Inflammatory macrophage treated with lipopolysaccharide for 4 hours (primary cell): ENCODE measurements at places on chromosomes 11 and 22.

DNA sequence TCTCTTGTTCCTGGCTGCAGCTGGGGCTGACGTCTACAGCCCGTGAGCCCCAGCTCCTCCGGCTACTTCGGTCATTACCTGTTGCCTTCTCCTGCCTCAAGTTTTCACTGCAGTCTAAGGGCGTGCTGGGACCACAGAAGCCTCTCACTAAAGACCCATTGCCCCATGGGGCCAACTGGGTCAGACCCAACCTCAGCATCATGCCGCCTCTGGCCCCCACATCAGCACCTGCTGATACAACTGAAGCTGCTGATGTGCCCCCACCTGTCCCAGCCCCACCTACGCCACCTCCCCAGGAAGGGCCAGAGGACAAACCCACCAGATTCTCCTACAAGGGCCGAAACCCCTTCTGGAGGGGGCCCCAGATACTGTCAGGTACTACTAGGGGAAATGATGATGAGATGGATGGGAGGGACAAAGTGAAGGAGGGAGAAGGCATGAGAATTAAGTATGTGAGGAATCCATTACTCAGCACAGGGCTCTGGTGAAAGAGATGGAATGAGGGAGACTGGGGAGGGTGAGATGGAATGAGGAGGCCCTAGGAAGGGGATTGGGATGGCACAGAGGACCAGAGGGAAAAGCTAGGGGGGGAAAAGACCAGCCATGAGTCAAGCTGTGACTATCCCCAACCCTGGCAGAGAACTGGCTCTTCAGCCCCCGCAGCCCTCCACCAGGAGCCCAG, 5.1 kb downstream of the C11orf42 start:
- DNase-seq = no peak

GRCh38 chr11:111123463-111124398, 121.8 kb upstream of the POU2AF2 start:
- no peak for DNase-seq

GRCh38 chr11:68140496-68141245, 19.5 kb upstream of the CHKA start:
- DNase-seq = no peak

DNA sequence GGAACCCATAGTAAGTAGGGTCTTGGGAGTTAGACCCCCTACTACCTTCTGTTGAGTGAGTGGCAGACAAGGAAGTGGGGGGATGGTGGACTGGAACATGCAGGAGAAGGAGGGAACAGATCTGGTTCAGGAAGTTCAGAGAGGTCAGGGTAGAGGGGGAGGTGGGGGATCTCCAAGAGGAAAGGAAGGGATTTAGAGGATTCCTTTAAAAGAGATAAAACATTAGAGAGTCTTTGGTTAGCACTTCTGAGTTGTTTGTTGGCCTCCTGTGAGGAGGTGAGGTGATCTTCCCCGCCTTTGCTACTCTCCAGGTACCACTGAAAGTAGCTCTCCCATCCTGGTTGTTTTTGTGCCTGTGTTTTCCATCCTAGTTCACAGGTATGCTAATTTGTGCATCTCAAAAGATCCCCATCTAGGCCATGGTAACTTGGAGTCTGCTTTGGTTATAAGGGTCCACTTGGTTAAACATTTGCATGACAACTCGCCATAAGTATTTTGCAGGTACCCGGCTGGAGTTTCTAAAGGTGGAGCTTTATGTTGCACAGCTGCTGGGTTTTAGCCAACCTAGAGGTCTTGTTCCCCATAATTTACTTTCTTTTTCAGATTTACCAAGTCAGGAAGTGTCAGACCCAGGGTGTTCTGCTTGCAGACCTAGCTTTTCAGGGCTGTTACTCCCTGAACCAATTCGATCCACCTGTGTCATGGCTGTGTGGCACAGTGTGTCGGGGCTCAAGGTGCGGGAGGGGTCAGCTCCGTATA, 79.3 kb upstream of the SORL1 start:
- DNase-seq = peak; percentile 58

- no peak for DNase-seq
Measured at GRCh38 chr11:121672630-121673487, 220.1 kb upstream of the SORL1-AS1 start.

DNA sequence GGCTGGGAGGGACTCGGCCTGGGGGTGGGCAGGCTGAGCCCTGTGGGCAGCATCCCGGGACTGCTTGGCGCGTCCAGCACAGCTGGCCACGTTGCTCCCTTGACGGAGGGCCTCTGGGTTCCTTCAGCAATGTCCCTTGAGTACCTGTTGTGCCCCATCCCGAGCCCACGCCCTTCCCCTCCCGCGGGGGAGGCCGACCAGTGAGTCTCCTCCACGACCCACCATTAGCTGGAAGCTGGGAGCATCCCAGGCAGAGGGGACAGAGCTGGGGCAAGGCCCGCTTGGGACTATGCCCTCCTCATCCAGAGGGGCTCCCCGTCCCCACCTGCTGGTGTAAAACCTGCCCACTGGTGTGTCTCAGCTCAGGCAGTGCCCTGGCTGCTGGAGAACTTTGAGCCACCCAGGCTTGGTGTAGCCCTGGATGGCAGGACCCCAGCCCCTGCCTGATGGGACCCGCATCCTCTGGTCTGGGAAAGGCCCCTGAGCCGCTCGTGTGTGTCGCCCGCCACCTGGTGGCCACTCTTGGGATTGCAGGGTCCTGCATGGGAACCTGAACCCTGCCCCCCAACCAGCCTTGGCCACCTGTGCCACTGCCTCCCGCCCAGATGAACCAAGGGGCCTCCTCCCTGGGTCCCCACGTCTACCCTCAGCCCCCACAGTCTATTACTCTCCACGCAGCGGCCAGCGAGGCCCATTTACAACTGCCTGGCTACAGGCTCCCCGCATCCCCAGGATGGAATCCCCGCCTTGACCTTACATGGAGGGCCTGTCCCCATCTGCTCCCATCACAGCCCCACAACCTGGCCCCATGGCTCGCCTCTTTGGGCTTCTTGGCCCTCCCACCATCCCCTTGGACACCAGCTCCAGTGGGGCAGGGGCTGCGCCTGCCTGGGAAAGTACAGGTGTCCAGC, 16.6 kb upstream of the ARHGAP8 start:
- DNase-seq = peak; percentile 46

GRCh38 chr22:44012591-44012990, 11.5 kb upstream of the PARVB start:
- no peak for DNase-seq

DNA sequence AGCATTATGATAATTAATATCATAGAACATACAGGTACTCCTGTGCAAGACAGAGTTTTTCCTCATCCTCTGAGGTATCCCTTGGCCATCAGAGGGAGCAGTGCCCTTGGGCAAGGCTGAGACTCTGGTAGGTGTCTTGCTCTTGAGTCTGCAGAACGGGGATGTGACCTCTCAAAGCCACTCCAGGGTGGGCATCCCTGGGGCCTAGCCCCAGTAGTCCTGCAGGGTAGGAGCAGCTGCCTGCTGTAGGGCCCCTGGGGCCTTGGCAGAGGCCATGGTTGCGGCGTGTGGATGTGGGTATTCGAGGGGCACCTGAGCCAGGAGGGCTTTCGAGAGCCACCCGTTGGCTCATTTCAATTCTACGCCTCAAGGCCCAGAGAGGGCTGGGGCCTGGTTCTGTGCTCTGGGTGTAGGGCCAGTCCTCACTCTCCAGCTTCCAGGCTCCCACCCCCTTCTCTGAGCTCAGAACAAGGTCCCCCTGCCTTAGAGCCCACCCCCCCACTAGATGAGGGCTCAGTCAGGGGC, 7.7 kb upstream of the OMP start:
- DNase-seq = no peak

- no peak for DNase-seq
Measured at GRCh38 chr11:68825571-68825970, 16.1 kb downstream of the CPT1A start.

DNA sequence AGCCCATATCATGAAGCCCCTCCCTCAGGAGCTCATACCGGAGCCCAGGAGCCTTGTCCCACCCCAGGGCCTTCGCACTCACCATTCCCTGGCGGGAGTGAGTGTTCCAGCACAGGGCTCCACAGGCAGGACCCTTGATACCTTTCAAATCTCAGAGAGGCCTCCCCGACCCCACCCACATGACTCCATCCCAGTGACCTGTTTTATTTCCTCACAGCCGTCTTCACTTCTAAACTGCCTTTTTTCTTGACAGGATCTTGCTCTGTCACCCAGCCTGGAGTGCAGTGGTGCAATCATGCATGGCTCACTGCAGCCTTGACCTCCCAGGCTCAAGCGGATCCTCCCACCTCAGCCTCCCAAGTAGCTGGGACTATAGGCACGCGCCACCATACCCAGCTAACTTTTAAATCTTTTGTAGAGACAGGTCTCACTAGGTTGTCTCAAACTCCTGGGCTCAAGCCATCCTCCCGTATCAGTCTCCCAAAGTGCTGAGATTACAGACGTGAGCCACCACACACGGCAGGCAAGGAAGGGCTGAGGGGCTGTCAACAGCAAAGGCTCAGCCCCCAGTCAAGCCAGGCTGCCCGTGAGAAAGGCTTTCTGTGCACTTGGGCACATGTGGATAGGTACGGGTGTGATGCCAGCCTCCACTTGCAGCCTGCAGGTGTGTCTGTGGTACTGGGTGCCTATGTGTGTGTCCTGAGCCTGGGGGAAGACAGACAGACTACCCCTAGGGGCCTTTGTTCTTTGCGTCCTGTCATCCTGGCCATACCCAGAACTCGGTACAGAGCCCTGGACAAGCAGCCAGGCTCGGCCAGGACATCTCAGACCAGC, 9.3 kb downstream of the RPL3 start:
- DNase-seq = peak; percentile 63

DNA sequence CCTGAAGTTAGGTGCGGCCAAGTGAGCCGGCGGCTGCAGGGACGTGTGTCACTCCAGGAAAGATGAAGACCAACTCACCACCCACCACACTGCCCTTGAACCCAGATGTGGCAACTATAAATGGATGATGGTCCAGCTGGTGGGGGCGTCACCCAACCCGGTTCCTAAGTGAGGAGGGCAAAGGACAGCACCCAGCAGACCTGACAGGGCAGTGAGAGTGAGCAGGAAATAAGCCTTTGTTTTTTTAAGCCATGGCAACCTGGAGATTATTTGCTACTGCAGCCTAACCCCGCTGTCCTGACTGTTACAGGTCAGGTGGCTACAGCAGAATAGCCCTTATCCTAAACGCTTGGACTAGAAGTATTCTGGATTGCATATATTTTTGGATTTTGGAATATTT, 228.9 kb downstream of the CTTN start:
- no peak for DNase-seq

DNA sequence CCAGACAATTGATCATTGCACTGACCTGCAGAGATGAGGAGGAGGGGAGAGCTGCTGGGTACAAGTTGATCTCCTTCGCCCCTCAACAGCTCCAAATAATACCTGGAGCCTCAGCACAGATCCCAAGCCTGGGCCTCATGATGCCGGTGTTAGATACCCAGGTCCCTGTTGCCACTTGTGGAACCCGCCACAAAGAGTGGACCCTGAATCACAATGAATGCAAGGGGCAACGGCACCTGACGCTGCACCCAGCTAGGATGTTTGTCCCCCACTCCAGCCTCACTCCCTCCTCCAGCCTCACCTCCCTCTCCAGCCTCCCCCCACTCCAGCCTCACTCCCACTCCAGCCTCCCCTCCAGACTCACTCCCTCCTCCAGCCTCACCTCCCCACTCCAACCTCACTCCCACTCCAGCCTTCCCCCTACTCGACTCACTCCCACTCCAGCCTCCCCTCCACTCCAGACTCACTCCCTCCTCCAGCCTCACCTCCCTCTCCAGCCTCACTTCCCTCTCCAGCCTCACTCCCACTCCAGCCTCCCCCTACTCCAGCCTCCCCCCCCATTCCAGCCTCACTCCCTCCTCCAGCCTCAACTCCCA, 879.0 kb downstream of the BRD1 start:
- no peak for DNase-seq

DNA sequence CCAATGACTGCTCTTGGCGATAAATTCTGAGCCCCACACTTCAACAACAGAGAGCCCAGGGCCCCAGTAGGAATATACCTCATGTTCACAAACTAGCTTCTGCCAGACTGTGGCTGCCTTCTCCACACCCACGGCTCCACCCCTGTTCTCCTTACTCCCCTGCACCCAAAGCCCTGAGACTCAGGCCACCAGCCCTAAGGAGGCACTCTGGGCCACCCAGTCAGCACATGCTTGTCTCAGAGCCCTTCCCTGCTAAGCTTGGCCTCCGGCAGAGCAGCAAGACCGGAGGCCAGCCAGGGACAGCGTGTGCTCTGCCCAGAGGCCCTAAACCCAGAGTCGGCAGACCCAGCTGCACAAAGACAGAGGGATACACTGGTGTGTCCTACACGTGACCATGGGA, 27.9 kb downstream of the SPATA19 start:
- DNase-seq = no peak

GRCh38 chr11:94153320-94153719, 24.7 kb downstream of the PANX1 start:
- DNase-seq = no peak

- DNase-seq = no peak
Measured at GRCh38 chr11:71491531-71491930, 35.5 kb upstream of the KRTAP5-7 start.

DNA sequence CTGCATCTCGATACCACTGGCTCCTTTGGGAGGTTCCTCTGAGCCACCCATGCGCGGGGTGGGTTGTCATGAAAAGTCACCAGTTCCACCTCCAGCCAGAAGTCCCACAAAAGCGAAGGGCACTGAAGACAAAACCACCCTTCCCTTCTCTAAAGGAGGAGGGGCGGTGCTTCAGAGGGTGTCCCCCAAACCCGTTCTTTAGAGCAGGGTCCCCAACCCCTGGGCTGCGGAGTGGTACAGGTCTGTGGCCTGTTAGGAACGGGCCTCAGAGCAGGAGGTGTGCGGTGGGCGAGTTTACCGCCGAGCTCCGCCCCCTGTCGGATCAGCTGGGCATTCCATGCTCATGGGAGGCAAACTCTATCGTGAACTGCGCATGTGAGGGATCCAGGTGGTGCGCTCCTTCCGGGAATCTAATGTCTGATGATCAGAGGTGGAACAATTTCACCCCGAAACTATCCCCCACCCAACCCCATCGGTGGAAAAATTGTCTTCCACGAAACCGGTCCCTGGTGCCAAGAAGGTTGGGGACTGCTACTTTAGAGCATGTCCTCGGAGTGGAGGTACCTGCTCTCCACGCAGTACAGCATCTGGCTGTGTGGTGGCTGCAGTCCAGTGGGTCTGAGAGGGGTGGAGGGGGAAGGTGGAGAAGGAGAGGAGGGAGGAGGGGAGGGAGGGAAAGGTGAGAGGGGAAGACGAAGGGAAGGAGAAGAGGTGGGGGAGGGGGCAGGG, 72.9 kb upstream of the SEPTIN5 start:
- DNase-seq = no peak

- DNase-seq = no peak
Measured at GRCh38 chr22:39070186-39070585, 6.9 kb upstream of the APOBEC3G start.

GRCh38 chr22:47384977-47385376, 622.5 kb downstream of the TBC1D22A start:
- DNase-seq = no peak

DNA sequence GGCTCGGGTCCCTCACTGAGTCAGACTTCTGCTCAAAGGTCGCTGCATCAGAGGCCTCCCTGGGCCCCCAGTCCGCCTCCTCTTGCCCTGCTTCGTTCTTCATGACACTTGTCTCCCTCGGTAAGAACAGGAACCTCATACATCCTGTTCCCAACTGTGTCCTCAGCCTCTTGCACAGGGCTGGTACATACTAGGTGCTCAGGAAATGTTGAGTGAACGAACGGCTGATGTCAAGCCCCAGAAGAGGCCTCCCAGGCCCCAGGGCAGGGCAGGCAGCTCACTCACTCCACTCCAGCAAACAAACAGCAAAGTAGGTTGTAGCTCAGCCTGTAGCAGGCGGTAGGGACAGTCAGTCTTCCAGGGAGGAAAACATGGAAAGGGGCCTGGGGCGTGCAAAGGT, 17.2 kb downstream of the SYNGR1 start:
- DNase-seq = no peak
